ENCODE measurements at places on chromosomes 16 and 17. TPM values are rescaled to one million over a fixed set of nuclear protein-coding genes. Genes with fewer than 3 reads are reported as not detected.

The ADCY9 gene
- total RNA-seq: 6.0 TPM

The MRPL58 gene
- 68.1 TPM for total RNA-seq

The SLC13A2 gene
- not detected for total RNA-seq

The RPS2 gene
- total RNA-seq: 3,687 TPM

The MT2A gene
- total RNA-seq: 878 TPM

The ATP2A1 gene
- 1.8 TPM for total RNA-seq

The PRR35 gene
- not detected for total RNA-seq

The NPIPA2 gene
- total RNA-seq: 5.1 TPM

The CAVIN1 gene
- 3.8 TPM for total RNA-seq

The KRT15 gene
- total RNA-seq: not detected

The FAHD1 gene
- total RNA-seq: 20.8 TPM

The BRIP1 gene
- total RNA-seq: 16.4 TPM

The GPT2 gene
- total RNA-seq: 13.5 TPM

The PRAC1 gene
- total RNA-seq: not detected
